ENCODE measurements at places on chromosomes 3 and 15.

- DNase-seq, result no peak
These were observed 378.2 kb downstream of the MECOM start for GRCh38 chr3:169285057-169286033.

DNA sequence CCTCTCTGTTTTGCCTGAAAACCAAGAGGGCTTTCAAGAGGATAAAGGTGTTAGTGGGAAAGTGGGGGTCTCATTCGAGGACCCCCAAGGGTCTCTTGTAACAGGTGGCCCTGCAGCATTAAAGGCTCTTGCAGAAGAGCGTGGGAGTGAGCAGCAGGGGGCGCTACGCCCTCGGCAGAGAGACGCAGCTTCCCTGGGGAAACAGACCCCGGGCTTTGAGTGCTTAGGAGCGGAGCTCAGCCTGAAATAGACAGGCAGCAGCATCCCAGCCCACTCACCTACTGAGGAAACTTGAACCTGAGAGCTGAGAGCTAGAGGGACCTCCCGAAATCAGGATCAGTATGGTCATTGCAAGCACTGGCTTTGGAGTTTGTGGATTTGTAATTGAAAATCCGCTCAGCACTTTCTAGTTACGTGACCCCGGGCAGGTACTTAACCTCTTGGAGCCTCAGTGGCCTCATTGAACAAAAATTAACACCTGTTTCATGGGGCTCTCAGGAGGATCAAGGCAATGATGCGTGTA is 25.7 kb downstream of the RPLP1 start:
- DNase-seq, result peak; percentile 74

DNA sequence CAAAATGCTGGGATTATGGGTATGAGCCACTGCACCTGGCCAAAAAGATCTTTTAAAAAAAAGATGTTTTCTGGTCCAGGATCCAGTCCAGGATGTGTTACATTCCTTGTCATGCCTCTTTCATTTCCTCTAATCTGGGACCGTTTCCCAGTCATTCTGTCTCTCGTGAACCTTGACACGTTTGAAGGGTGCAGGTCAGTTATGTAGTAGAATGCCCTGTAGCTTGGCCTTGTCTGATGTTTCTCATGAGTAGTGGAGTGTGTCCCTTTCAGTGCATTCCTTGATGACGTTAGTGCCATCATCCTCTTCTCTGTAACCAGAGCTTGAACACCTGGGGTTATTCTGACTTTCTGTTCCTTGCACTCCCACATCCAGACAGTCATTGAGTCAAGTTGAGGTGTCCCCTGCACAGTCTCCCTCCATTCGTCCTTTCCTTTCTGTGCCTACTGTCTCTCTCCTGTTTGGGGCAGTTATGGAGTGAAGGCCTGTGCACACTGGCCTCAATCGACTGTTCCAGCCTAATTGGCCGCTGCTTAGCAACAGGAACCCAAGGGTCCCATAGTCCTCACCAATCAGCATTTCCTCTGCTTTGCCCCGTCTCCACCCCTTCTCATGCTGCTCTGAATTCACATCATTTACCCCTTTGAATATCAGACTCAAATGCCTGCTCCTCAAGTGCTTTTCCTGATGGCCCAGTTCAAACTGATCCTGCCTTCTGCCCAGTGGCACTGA is 5.5 kb downstream of the FAM81A start:
- DNase-seq, result no peak

DNA sequence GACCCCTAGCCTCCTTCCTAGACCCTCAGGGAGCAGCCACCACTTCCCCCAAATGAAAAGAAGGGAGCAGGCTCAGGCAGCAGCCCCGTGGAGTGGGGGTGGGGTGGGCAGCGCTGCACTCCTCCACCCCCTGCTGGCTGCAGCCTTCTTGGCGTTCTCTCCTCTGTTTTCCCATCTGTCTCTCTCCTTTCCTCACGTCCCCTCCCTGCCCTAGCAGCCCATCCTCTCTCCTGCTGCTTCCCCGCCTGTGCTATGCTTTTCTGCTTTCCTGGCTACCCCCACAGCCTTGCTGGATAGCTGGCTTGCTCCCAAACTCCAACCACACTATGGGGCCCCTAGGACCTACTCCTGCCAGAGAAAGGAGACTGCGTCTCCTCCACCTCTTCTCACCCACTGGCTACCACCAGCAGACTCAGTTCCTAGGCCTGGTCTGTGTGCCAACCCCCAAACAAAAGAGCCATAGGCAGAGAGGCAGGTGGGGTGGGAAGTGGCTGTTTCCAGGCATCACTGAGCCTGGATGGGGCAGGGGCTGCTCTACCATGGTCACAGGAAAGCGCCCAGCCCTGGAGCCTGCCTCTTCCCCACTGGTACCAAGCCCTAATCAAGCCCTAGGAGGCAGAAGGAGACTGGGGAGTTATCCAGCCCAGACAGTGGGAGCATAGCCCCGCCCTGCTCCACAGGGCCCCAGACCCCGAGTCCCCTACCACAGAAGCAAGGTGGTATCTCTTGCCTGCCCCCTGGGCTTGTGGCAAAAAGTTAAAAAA is 3.4 kb upstream of the DISP2 start:
- DNase-seq, result no peak

DNA sequence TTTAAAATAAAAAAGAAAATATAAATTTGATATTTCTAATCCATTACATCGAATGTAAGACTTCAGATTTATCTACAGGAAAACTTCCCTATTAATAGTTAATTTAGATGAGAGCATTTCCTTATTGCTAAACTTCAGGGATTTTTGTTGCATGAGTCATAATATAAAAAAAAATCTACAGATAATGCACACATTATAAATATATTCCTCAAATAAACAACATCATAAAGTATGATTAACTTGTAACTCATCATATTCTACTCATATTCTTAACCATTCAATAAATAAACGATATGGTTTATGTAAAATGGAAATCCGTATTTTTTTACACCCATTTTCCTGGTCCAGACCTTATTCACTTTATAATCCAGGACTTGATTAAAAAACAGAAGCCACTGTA is 477.0 kb downstream of the EPHA3 start:
- no peak for DNase-seq

DNA sequence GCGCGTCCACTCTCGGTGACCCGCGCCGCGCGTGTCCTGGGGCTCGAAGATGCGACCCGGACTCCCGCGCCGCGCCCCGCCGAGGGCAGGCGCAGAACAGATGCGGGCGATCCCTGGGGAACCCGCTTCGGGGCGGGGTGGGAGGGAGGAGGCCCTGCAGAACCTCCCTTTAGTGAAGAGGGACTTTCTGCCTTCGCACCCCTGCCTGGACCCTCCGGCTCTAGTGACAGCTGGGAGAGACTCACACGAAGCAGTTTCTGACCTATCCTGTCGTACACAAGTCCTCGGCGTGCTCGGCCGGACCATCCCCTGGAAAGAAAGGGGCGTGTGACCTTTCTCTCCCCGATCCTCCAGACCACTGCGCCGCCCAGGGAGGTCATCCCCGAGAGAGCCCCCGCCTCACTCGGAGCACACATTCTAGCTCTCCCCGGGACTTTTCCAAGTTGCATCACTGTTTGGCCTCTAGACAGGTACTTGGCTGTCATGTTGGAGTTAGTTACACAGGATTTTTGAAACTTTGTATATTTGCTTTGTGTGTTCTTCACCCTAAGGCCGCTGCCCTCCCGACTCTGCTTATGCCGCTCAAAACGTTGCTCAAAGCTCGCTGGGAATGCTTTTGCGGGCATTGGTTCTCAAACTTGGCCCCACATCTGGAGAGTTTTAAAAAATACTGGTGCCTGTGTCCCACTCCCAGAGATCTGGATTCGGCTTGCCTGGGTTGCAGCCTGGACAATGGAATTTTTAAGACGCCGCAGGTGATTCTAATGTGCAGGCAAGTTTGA is 582 bp downstream of the CGNL1 start:
- DNase-seq, result no peak

- no peak for DNase-seq
These were observed 24.6 kb downstream of the PGBD4 start for GRCh38 chr15:34126522-34126921.

GRCh38 chr3:12460127-12460526 is 24.2 kb upstream of the TSEN2 start:
- no peak for DNase-seq

GRCh38 chr3:142981108-142981507 is 17.6 kb upstream of the PAQR9 start:
- DNase-seq, result no peak

- no peak for DNase-seq
These were observed 108.4 kb upstream of the VEPH1 start for GRCh38 chr3:157611536-157612076.

- DNase-seq, result no peak
These were observed 227.6 kb upstream of the POU1F1 start for GRCh38 chr3:87503900-87504498.

DNA sequence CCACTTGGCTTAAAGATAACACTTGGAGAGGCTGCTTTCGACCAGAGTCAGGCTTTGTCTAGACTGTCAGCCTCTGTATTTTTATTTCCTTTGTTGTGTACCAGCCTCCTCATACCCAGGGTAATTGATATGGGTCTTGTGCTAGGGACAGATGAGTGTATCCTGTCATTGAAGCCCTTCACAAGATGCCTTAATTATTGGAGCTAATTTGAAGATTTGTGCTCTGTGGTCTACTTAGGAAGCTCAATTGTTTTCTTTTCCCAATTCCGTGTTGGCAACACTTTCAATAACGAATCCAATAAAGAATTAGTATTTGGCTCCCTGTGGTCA is 60.5 kb upstream of the DPH6 start:
- DNase-seq, result no peak

DNA sequence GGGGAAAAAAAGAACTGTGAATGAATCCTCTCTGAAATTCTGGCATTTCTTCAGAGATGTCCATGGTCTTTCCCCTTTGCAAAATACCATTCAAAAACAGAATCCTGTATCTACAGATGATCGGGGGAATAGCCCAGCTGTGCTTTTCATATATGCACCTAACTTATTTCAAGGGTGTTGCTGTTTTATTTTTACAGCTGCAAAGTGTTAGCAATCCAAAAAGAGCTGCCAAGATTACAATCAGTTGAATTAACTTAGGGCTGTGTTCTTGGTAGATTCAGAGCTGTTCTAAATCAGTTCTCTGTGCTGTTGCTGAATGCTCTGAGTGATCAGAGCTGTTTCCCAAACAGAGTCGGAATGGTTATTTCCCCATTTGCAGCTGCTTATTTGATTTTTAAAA is 175.7 kb upstream of the SEMA6D start:
- no peak for DNase-seq

GRCh38 chr3:159819676-159820075 is 169.0 kb upstream of the IL12A start:
- DNase-seq, result no peak

DNA sequence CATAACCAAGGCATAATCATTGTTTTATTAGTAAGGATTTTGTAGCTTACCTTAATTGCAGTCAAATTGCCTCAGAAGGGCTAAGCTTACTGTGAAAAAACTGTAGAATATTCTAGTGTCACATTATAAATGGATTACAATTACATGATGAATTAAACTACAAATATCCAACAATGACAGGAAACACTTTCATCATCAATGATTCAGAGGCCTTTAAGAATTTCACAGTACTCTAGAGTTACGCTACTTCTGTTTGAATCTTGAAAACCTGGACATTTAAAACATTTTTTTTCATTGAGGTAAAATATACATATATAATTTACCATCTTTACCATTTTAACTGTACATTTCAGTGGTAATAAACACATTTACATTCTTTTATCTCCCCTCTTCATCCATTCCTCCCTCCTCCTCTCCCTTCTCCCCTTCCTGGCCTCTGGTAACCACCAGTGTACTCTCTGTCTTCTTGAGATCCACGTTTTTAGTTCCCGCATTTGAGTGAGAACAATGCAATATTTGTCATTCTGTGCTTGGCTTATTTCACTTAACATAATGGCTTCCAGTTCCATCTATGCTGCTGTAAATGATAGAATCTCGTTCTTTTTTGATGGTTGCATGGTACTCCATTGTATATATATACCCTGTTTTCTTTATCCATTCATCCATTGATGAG is 54.7 kb downstream of the GJD2 start:
- DNase-seq, result no peak

GRCh38 chr3:49445391-49445790 is 16.3 kb upstream of the NICN1 start:
- DNase-seq, result no peak

- DNase-seq, result no peak
These were observed 45.5 kb downstream of the PPM1L start for GRCh38 chr3:160801386-160802118.

DNA sequence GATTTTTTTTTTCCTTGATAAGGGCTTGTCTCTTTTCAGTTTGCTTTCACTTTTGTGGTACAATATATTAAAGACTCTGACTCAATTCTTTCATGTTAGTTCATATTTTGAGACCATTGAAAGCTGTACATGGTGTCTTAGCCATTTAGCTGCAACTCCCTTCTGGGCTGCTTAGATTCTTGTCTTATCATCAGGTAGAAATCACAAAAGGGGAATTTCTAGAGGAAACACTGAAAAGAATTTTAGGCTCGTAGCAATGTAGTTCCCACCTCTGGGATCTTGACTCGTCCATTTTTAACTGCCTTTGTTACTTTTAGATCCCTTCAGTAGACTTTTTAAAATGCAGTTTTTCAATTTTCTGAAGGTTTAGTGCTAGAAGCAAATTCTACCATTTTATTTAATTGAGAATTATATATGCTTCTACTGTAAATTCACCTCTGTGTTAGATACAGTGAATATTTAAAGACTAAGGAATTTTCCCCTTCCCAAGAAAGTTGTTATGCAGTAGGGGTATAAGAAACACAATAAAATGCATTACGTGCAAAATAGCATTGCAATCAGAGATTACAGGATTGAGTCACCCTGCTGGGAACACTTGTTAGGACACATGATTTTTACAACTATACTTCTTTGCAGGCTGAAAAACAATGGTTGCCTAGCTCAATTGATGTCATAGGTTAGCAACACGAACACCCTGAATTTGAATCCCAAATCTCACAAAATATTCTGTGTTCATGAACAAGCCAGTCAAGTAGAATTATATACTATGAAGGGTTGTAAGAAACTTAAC is 772.7 kb downstream of the PDCD6IP start:
- DNase-seq, result no peak

All from CD4-positive, alpha-beta T cell treated with Interleukin-17A for 4 hours (primary cell).